NB4 (cell line): ENCODE measurements at places on chromosomes 6 and 20.

GRCh38 chr6:80921861-80922460, 815.5 kb downstream of the BCKDHB start:
- no peak for DNase-seq

GRCh38 chr6:136716917-136717715, 75.2 kb downstream of the MAP3K5 start:
- DNase-seq = no peak

DNA sequence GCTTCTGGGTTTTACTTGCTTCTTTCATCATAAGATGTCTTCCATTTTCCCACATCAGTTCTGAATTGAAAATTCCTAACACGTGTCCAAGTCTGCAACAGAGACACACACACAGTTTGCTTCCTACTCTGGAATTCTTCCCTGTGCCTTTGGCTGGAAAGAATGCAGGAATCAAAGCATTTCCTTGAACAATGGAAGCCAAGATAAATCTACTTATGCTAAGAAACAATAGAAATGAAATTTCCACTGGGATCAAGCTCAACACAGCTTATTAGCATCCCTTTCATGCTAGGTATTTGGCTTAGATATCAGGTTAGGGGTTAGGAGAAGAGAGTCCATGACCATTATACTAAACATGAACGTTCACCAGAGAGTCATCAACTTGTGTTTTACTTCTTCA, 101.1 kb upstream of the SCAF8 start:
- no peak for DNase-seq

- DNase-seq = no peak
Observed at GRCh38 chr6:158516098-158516497, 43.8 kb upstream of the TMEM181 start.
